Psoas muscle (tissue), 8 donors: ENCODE measurements at places on chromosomes 13 and 19. TPM values are rescaled to one million over a fixed set of nuclear protein-coding genes. Genes with fewer than 3 reads are reported as not detected.

Gene EXOC3L2
- 0.53 TPM for polyA plus RNA-seq

Gene SMIM17
- polyA plus RNA-seq: 0.10 TPM

Gene ZNF560
- polyA plus RNA-seq: 0.01 TPM

Gene MBD3L3
- polyA plus RNA-seq: not detected

Gene MAST1
- polyA plus RNA-seq: 0.10 TPM

Gene MEDAG
- 5.3 TPM for polyA plus RNA-seq

Gene ZNF729
- polyA plus RNA-seq: not detected

Gene DKKL1
- not detected for polyA plus RNA-seq

Gene ZNF208
- polyA plus RNA-seq: 0.04 TPM

Gene RASAL3
- polyA plus RNA-seq: 0.34 TPM

Gene C19orf85
- polyA plus RNA-seq: not detected

Gene SOX1
- not detected for polyA plus RNA-seq

Gene FXYD1
- 581 TPM for polyA plus RNA-seq

Gene CACNA1A
- 0.36 TPM for polyA plus RNA-seq

Gene TNNT1
- 10,175 TPM for polyA plus RNA-seq

Gene ADGRE1
- not detected for polyA plus RNA-seq

Gene ACP5
- 0.78 TPM for polyA plus RNA-seq

Gene GRK1
- polyA plus RNA-seq: not detected

Gene RPL18A
- 2,246 TPM for polyA plus RNA-seq

Gene ZNF296
- polyA plus RNA-seq: 0.62 TPM

Gene C5AR1
- 0.77 TPM for polyA plus RNA-seq

Gene MEX3D
- polyA plus RNA-seq: 0.70 TPM

Gene ZNF738
- polyA plus RNA-seq: 0.89 TPM
